Stimulated activated CD4-positive, alpha-beta T cell treated with anti-CD3 and anti-CD28 coated beads, Interleukin-1b, Interleukin-23, amount 100 ng/mL, for 4 hours (primary cell): ENCODE measurements at places on chromosomes 12 and 14.

- DNase-seq = peak; percentile 64
These were observed 11.4 kb downstream of the TMEM121 start for GRCh38 chr14:105537580-105538474.

DNA sequence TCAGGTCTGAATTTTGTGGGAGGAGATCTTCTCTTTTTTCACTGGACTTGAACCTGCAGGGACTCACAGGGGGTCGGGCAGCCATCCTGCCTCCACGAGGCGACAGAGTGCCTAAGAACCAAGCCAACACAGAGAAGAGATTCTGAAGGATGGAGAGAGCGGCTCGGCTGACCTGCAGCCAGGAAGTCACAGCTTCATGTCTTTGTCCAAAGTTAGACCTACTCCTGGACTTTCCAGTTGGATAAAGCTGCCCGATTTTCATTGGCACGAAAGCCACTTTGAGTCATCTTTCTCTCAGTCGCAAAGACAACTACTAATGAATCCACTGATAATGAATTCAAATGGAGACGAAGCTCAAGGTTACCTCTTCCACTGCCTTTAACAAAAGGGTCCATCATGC, 106.8 kb downstream of the FOXN3 start:
- DNase-seq = no peak

- DNase-seq = no peak
These were observed 6.5 kb upstream of the LGALS3 start for GRCh38 chr14:55122440-55122986.

DNA sequence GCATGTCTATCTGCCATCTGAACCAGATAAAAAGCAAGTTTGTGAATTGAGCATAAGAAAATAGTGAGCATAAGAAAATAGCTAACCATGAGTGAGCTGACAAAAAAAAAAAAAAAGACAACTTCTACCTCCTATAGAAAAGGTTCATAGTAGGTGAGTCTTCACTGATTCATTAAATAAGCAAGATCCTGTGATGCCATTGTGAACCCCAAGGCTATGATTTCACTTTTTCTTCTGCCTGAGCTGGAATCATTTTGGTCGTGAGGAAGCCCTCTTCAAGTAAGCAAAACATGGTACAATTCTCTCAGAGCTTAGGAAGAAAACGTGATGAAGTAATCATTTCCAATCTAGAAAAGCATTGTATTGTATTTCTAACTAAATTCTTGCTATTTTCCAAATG, 1.2 kb downstream of the PIK3C2G start:
- DNase-seq = no peak

DNA sequence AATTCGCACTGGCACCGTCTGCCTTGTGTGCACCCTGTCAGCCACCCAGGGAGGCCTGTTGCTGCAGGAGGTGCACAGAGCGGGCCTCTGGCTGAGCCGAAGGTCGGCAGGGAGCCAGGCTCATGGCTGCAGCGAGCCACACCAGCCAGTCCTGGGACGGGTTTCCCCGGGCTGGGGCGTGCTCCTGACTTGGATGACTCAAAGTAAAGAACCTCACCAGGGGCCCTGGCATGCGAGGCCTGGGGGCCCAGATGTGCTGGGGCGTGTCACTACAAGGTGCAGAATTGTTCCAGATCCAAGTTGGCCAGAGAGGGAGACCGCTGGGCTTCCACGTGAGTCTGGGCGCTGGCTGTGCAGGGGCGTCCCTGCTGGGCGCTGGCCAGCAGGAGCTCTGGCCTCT, 34.5 kb downstream of the FBRSL1 start:
- no peak for DNase-seq

DNA sequence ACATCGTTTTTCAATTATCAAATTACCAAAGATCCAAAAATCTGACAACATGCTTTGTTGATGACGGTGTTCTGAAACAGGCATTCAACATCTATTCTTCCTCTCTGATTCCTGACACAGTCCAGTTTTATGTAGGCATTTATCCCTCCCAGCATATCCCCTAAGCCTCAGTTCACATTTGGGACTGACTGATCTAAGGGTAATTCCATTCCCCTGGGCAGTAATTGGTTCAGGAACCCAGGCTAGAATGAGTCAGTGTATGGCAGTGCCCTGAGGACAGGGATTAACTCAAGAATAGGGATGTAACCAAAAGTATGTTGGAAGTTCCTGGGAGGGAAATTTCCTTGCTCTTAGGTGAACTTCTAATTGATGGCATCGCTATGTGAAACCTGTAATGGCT, 10.3 kb upstream of the PCNX1 start:
- no peak for DNase-seq
